ENCODE measurements at places on chromosomes 6 and 20.

- DNase-seq, result no peak
Observed at GRCh38 chr6:34094474-34095135, 51.3 kb downstream of the GRM4 start.

GRCh38 chr6:168080393-168081077 lies 1.5 kb upstream of the FRMD1 start:
- no peak for DNase-seq

DNA sequence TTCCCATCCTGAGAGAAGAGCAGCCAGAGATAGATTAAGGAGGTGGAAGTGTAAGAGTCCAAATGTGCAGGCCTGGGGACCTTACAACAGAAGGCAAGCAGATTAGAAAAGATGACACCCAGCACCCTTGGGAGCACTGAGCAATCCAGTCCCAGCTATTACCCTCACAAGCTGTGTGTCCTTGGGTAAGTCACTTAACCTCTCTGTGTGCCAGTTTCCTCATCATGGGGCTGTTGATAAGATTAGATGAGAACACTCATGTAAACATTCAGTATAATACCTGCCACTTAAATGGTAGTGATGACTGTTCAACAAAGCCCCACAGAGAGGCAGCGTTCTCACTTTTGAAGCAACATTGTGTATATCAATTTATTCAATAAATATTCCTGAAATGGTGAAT lies 114.8 kb upstream of the CST7 start:
- DNase-seq, result no peak

- no peak for DNase-seq
Observed at GRCh38 chr6:96499781-96500180, 21.8 kb upstream of the UFL1 start.

DNA sequence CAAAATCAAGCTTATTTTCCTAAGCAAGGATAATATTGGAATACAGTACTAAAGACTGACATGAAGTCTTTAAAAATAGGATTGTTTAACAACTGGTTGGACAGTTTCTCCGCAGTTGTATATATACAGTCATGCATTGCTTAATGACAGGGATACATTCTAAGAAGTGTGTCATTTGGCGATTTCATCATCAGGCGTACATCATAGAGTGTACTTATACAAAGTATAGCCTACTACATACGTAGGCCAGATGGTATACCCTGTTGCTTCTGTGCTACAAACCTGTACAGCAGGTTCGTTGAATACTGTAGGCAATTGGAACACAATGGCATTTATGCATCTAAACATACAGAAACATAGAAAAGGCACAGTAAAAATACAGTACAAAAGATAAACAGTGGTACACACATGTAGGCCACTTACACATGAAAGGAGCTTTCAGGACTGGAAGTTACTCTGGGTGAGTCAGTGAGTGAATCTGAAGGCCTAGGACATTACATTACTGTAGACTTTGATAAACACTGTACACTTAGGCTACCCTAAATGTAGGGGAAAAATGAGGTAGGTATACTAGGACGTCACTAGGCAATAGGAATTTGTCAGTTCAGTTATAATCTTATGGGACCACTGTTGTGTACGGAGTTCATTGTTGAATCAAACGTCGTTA lies 20.1 kb downstream of the HECA start:
- DNase-seq, result no peak

- no peak for DNase-seq
Observed at GRCh38 chr6:9704989-9705388, 709.9 kb downstream of the TFAP2A start.

- no peak for DNase-seq
Observed at GRCh38 chr20:44188752-44189151, 1.8 kb upstream of the JPH2 start.
